Posterior cingulate gyrus (tissue), 11 donors: ENCODE measurements at places on chromosomes 5 and 9.

DNA sequence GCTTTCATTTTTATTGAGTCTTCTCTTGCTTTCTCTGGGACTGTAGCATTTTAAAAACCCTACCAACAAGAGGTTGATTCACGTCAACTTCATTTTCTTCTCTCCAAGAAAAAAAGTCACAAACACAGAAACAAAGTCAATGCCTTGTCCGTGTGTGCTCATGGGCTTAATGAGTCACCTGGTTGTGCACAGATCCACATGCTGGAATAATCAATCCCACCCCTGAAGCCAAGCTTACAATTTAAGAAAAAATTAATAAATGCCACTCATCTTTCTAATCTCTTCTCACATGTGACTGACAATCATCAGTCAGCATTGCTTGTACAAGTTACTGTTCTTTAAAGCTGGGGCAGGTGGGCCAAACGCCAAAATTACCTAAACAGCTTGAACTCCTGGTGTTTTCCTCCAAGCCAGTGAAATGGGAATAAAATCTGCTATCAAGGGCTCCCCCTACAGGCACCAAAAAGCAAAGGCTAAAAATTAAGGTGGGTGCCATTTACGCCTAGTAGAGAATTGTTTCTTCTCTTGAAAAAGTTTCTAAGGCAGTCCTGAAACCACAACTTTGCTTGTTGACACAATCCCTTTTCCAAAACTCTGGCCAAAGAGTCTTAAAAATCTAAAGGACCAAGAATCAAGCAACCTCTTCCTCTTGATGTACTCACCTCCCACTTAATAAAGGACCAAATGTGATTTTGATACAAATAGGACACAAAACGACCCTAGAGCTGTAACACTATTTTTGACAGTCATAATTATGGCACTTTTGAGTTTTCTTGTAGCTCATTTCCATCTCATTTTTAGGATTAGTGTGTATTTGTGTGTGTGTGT, 21.3 kb downstream of the TRMO start:
- DNase-seq = no peak

DNA sequence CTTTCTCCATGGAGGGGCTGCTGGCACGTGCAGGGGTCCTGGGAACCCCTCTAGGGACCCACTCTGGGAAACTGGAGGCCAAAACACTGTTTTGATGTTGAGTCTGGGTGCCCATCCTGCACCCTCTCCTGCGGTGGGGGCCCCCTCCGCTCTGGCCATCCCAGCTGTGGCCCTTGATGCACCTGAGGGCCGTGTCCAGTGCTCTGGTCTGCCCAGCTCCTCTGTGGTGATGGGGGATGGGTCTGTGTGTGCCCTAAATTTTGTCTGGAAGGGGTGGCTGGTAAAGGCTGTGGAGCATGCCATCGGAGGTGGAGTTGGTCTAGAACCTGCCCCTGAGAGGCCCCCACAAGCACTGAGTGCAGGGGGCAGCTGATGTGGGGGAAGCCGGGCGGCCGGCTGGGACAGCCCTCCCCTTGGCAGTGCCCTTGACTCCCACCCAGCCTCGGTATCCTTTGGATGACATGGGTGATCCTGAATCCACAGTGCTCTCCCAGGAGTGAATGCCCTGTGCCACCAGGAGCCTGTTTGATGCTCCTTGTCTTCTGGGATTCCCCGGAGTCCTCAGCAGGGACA, 26.3 kb downstream of the AHRR start:
- no peak for DNase-seq

GRCh38 chr5:107502676-107503060, 168.1 kb downstream of the EFNA5 start:
- DNase-seq = no peak

DNA sequence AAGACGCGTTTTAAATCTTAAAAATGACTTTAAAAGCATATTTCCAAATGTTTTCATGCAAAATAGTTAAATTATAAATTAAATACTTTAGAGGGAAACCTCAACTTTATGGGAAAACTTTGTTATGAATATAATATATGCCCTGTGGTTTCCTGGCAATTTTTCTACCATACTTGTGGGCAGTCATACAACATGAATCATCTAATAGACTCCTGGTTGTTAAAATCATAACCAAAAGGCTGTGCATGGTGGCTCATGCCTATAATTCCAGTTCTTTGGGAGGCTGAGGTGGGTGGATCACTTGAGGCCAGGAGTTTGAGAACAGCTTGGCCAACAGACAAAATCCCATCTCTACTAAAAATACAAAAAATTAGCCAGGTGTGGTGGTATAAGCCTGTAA, 18.2 kb downstream of the ATP10B start:
- no peak for DNase-seq

DNA sequence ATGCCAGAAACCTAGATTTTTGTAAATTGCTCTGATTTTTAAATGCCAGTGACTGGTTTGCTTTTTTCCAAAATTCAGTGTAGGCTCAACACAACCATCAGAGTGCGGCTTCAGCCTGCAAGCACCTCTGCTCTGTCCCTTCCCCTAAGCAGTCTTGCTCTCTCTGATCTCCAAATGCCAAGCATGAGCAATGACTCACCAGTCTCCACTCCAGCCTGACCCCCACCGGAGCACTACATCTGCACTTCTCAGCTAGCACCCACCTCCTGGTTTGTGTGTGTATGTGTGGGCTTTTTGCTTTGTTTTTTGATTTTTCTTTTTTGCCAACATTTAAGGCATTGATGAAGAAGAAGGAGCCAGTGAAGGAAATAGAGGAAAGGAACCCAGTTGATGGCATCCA, 61.4 kb upstream of the ADRA1B start:
- DNase-seq = no peak

GRCh38 chr5:108937221-108937620, 189.5 kb downstream of the FER start:
- DNase-seq = no peak

DNA sequence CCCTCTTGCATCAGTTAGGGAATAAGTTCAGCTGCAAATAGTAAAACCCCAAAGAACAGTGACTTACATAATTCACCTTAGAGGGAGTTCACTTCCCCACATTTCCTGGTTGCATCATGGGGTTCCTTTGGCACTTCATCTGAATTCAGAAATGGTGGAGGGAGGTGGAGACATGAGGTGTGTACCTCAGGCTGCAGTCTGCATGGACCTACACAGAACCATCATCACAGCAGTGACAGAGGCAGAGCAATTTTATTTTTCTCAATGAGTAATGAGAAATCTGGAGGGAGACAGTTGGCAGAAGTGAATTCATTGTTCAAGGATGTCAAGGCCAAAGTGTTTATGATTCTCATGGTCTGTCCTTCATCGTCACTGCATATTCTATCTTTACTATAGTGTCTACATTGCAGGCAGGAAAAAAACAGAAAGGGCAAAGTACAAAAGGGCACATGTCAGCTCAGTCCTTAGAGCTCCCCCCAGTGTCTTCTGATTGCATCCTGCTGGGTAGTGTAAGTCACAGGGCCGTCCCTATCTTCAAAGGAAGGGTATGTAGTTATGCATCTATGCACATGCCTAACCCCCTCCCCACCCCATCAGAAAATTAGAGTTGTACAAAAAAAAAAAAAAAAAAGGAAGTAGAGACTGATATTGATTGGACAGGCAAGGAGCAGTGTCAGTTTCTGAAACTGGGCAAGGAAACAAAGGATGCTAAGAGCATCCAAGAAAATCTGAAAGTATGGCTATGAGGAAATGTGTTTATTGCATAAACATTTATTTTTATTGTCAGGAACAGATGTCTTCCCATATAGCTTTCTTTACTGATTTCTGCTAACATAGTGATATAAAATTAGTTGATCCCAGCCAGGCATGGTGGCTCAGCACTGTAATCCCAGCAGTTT, 132.7 kb upstream of the APC start:
- DNase-seq = no peak

DNA sequence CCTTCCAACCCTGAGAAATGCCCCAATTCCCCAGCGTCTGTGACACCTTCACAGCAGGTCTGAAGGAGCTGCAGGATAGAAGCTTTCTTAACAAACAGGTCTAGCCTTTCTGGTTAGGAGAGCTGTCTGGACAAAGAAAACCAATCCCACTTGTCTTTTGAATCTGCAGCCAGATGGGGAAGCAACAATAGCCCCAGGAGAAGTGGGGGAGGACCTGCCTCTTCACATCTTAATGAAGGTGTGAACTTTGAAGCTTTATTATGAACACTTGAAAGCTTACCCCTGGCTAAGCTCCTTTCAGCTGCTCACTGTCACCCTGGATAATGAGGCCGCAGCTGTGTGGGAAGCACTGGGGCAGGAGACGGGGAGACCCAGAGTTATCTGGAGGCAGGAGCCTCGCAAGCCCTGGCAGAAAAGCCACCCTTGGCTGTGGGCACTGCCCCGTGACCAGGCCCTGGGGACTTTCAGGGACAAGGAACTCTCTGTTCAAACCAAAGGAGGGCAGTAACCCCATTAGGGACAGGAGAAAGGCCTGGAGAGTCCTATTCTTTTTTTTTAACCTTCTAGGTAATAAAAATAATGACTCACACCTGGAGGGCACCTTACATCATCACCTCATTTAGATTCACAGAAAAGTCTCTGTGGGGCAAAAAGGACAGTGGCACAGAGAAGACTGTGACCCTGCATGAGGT, 151.8 kb upstream of the RAD23B start:
- peak; percentile 78 for DNase-seq

- DNase-seq = no peak
These were observed 42.8 kb upstream of the STXBP1 start for GRCh38 chr9:127568971-127569885.

- no peak for DNase-seq
These were observed 4.4 kb downstream of the NDST1 start for GRCh38 chr5:150512368-150512747.

GRCh38 chr5:127924606-127925005, 159.0 kb upstream of the SLC12A2 start:
- no peak for DNase-seq

- DNase-seq = no peak
These were observed 126.1 kb downstream of the STARD4 start for GRCh38 chr5:111385970-111386831.

GRCh38 chr9:5945112-5945511, 54.4 kb downstream of the MLANA start:
- DNase-seq = no peak

DNA sequence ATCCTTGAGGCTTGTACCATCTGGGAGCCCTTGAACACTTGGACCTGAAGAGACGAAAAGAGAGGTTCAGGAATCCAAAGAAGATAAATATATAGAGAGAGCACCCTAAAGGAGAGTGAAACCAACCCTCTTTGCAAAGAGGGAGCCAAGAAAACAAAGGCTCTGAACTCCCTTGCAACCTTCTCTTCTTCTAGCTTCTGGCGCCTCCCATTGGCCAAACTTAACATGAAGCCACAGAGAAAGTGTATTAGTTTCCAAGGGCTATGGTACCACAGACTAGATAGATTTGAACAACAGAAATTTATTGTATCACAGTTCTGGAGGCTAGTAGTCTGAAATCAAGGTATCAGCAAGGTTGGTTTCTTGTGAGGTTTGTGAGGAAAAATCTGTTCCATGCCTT, 175.1 kb downstream of the HCN1 start:
- no peak for DNase-seq

- DNase-seq = no peak
These were observed 83.7 kb downstream of the TMEM215 start for GRCh38 chr9:32867026-32867425.

- DNase-seq = no peak
These were observed 6.3 kb upstream of the FAF2 start for GRCh38 chr5:176441921-176442323.

DNA sequence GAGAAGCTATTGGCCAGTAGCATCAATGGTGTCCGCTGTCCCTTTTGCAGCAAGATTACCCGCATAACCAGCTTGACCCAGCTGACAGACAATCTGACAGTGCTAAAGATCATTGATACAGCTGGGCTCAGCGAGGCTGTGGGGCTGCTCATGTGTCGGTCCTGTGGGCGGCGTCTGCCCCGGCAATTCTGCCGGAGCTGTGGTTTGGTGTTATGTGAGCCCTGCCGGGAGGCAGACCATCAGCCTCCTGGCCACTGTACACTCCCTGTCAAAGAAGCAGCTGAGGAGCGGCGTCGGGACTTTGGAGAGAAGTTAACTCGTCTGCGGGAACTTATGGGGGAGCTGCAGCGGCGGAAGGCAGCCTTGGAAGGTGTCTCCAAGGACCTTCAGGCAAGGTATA, 10.8 kb downstream of the TRIM32 start:
- peak; percentile 10 for DNase-seq

GRCh38 chr5:143086908-143087637, 316.4 kb downstream of the NR3C1 start:
- DNase-seq = no peak

DNA sequence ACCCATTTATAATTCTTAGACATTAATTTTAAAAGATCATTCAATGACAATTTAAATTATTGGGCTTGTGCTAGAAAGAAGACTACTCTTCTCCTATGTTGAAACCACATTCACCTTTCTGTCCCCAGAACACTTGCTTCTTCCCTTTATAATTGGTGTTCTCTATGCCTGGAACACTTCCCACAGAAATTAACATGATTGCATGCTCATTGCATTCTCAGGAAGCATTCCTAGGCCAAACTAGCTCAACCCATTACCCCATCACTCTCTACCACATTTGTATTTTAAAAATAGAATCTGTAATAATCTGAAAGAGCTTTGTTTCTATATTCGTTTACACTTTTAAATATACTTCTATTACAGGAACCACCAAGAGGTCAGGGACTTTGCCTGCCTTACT, 184.7 kb downstream of the MEF2C start:
- no peak for DNase-seq

DNA sequence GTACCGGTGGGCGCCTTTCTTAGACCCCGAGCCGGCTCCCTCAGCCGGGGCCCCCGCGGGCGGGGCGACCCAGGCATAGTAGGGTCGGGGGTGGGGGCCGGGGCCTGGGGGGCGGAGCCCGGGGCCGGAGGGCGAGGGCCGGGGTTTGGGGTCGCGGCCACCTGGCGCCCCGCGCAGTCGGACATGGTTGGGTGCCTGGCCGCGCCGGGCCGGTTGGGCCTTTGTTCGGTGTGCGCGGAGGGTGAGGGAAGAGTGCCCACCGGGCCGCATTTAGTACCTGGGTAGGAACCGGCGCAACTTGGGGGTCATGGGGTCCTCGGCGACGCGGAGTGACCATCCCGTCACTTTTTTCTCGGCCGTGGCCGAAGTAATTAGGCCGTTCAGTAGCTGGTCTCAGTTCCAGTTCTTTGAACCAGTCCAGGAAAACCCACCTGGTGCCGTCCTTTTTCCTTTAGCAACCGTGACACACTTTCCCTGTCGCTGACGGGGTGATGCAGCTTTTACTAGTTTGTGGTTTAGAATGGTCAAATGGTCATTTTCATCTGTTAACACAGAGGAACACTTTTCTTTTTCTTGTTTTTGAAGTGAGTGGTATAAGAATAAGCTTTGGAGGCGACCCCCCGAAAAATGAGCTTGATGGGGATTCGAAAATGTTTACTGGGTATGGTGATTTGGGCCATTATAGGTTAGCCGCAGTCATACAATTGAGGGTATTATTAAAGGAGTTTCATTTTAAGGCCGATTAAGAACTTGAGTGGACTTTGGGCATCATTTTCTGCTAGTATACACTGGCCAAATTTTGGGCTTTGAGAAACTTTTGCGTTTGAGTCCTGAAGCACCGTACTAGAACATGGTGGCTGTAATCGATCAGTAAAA, 589 bp downstream of the CKS2 start:
- no peak for DNase-seq
